ENCODE measurements at places on chromosomes 2 and 18.

DNA sequence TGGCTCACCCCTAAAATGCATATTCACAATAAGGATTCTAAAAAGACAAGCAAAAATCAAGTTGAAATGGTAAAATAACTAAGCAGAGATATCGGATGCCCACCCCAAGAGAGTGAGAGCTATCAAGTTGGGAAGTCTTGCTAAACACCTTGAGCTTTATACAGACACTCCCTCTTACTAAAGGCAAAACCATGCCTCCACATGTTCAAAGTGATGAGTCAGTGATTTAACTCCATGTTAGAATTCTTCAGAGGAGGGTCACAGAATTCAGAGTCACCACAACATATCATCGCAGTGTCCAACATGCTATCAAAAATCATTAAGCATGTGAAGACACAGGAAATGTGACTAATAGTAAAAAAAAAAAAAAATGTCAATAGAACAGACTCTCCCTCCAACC lies 20.6 kb upstream of the ST8SIA3 start:
- no peak for DNase-seq

DNA sequence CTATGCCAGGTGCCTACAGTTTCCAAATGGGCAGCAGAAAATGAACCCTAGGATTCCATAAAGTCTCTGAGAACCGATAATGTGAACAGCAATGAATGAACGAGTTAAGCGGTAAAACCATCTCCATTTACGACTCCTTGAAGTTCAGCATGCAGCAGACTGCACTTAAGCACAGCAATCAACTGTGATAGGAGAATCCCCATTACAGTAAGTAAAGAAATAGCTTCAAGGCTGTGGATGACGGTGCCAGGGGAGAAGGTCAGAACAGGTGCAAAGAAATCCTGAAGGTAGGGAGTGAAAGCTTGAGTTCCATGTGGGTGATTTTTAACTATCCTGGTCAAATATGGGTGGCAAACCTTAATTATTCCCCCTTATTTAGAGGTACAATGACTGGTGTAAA lies 444.4 kb downstream of the NCKAP5 start:
- no peak for DNase-seq

GRCh38 chr2:195498839-195499490 lies 158.1 kb upstream of the SLC39A10 start:
- no peak for DNase-seq

GRCh38 chr2:54206596-54206995 lies 49.4 kb downstream of the TSPYL6 start:
- DNase-seq: no peak

GRCh38 chr2:232524771-232525170 lies 1.2 kb upstream of the CHRND start:
- DNase-seq: no peak

DNA sequence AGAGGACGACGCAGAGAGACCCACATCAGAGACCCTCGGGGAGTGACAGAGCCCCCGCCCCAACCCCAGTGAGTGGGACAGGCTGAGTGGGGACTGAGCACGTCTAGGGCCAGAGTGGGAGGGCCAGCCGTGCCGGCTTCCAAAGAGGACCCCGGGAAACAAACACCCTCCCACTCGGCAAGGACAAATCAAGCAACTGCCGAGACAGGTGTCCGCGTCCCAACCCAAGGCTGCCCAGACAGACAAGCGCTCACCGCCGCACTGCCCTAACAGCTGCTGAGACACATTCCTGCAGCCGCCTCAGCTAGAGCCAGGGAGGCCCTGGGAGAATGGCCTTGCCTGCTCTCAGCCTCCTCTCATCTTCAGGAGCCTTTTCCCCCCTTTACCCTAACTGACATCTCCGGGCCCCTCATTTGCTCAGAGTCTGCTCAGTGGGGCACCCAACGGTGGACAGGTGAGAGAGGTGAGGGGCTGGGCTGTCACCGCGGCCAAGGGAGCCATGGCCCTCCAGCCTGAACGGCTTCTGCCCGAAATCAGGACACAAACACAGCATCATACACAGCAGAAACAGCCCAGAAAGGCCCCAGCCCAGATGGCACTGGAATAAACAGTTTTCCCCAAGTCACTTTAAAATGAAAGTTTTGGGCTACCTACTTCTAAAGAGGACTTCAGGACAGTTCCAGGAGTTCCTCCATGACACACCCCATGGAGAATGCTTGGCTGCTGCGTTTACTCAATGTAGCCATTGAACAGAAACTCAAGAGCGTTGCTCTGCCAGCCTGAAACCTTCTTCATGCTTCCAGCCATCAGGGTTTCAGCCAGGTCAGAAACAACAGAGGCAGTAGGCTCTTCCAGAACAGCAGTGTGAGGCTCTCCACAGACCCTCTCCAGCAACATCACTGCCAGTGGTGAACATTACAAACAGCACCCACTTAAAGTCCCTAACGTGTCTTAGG lies 23.6 kb downstream of the SLC66A2 start:
- DNase-seq: no peak

- no peak for DNase-seq
Observed at GRCh38 chr2:72136331-72136730, 11.3 kb downstream of the CYP26B1 start.

GRCh38 chr18:43965691-43966090 lies 688.4 kb upstream of the SYT4 start:
- no peak for DNase-seq

DNA sequence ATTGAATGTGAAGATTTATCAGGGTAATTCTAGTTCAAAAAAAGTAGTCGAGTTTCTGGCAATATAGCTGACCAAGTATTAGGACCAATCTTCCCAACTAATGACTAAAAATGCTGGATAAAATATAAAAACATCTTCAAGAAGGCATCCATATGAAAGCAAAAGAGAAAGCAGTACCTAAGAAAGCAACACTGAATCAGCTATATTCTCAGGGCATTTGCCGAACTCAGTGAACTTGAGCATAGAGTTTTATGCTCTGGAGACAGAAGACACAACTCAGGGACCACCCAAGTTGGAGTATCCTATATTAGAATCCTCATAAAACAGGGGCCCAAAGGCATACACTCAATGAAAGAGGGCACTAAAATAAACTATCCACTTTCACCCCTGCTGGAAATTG lies 103.7 kb upstream of the HNRNPA3 start:
- DNase-seq: no peak

- no peak for DNase-seq
Observed at GRCh38 chr2:23616630-23617029, 231.7 kb downstream of the KLHL29 start.

GRCh38 chr2:21396252-21396651 lies 272.5 kb downstream of the TDRD15 start:
- DNase-seq: no peak

DNA sequence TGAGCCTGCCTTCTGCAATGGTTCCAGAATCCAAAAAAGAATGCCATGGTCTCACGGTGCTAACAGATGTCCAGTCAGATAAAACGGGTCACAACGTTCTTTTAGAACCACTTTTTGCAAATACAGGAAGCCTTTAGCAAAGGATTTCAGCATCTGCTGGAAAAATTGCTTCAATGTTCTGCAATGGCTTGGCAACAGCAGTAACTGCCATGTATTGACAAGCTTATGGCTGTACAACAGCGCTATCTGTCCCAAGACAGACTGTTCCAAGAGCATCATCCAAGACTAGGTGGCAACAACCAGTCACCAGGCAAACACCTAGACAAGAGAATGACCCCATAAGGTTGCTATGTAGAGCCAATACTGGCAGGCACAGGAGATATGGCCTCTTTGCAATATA lies 37.6 kb upstream of the RIOK3 start:
- DNase-seq: no peak

- no peak for DNase-seq
Observed at GRCh38 chr18:67514901-67515540, 1.5 kb downstream of the DSEL start.

DNA sequence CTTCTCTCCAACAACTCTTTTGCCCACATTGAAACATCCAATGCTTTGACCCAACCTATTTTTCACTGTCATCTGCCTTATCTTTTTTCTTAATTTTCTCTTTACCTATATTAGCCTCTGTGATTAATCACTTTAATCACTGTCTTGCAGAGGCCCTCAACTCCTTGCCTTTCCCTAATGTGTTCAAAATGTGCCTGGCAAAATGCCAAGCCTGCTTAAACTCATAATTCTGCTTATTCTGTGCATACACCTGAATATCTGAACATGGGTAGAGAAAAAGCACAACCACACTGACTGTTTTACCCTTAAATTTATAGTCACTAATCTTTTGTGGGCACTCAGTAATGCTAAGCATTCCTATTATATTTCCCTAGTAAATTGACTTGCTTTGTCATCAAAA lies 63.0 kb upstream of the GALNT13 start:
- DNase-seq: no peak

DNA sequence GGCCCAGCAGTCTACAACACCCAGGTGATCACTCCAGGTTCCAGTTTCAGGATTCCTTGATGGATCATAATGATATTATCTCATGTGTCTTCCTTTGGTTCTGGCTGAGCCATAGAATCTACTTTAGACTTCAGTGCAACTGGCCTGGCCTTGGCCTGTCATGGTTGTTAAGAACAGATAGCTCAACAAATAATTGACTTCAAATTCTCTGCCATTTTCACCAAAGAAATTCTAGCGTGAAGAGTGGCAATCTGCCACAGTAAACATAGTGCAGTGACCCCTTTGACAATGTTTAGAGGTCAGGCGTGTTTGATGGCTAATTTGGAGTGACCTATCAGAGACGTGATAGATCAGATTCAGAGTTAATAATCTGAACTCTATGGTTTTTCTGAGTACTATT lies 50.2 kb upstream of the ZNF385B start:
- DNase-seq: no peak

- DNase-seq: no peak
Observed at GRCh38 chr2:42076357-42077225, 28.8 kb downstream of the PKDCC start.

DNA sequence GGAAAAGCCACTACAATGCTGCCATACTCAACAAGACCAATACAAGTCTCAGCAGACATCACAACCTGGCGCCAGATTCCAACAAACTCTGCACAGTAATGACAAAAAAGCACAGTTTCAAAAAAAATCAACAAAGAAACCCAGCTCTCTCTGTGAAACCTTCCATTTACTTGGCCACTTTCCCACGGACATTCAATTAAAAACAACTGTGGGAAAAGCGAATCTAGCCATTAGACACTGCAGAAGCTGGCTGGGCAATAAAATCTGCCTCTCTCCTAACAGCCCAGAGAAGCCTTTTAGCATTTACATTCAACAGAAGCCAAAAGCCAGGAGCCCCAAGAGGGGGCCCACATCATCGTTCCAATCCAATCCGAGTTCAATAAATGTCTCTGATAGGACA lies 128.9 kb downstream of the HDAC4 start:
- DNase-seq: no peak

- no peak for DNase-seq
Observed at GRCh38 chr2:100782380-100782878, 37.5 kb upstream of the NPAS2 start.

GRCh38 chr2:189505492-189505891 lies 64.2 kb downstream of the WDR75 start:
- no peak for DNase-seq

- DNase-seq: no peak
Observed at GRCh38 chr2:209772290-209772685, 656 bp downstream of the UNC80 start.

- no peak for DNase-seq
Observed at GRCh38 chr2:222604749-222605515, 51.0 kb downstream of the FARSB start.

DNA sequence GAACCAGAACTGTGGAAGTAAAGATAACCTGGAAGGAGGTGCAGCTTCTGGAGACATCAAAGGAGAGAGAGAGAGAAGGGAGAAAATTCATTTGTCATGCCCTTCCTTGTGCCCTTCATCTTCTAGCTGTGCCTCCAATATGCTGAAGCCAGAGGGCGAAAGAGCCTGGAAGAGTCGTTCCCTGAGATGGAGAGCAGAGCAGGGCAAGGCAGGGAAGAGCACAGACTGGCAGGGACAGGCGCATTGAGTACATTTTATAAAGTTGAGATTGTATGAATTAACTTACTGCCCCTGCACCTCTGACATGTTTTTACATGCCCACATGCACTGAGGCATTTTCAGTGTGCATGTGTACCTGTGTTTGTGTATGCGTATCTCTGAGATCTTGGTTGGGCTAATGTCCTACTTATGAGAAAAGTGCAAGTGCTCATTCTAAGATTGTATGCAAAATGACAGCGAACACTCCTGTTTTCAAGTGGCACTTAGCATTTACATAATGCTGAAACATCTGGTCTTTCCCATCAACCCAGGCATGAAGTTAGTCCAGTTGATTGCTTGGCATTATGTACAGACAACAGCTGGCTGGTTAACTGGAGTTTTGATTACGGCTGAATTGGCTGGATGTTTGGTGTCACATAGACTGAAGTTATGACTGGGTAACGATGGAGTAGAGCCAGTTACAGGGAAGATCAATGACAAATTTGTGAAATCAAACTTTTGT lies 23.7 kb upstream of the MMADHC start:
- DNase-seq: no peak

DNA sequence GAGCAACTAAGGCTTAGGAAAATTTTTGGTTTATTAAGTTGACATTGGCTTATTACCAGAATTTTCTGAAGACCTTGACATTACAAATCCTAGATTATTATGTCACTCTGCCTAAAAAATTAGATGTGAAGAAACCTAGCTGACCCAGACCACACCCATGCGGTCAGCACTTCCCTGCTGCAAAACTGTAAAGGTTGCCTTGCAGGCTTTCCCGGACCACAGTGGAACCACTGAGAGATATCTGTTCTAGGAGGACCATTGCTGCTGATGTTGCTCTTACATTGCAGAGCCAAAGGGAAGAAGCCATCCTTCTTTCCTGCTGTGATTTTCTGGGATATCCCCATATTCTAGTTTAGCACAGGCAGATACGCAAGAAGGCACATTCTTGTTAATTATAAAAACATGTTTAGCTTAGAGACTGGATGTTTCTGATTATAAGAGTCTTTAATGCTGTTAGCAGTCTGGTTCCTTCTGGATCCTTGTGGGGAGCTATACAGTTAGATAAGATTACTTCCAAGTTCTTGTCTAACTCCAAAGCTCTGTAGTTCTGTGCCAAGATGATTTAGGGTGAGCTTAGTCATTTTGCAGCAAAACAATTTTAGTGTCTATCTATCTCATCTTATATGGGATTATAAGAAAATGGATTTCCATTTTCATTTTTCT lies 70.2 kb downstream of the AOX1 start:
- no peak for DNase-seq

DNA sequence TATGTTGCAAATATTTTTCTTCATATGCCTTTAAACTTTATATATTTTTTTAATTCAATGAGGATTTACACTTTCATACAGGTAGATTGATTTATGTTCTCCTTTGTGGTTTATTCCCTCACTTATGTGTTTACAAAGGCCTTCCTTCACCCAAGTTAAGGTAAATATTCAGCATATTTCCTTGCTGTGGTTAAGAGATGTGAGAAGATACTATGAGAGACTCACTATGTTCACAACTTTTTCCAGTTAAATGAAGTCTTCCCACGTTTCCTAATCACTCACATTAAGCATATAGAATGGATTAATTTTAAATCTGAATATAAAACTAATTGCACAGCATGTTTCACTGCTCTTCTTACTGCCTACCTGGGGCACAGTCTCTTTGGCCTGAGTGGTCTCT lies 597 bp downstream of the PECR start:
- no peak for DNase-seq

Measured in CD14-positive monocyte (primary cell).